ENCODE measurements at places on chromosomes 3 and 15.
A peak's percentile ranks its signal among the peaks of the same experiment; 100 is the strongest.

- DNase-seq: no peak
Observed at GRCh38 chr3:161412123-161412522, 40.8 kb upstream of the SPTSSB start.

- DNase-seq: peak; percentile 79
Observed at GRCh38 chr15:85667491-85668424, 127.0 kb downstream of the KLHL25 start.

DNA sequence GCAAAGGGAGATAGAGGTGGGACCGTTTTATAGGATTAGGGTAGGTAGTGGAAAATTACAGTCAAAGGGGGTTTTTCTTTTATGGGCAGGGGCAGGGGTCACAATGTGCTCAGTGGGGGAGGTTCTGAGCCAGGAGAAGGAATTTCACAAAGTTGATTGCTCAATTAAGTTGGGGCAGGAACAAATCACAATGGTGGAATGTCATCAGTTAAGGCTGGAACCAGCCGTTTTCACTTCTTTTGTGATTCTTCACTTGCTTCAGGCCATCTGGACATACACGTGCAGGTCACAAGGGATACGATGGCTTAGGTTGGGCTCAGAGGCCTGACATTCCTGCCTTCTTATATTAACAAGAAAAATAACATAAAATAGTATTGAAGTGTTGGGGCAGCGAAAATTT is 453.8 kb downstream of the VGLL3 start:
- DNase-seq: no peak

DNA sequence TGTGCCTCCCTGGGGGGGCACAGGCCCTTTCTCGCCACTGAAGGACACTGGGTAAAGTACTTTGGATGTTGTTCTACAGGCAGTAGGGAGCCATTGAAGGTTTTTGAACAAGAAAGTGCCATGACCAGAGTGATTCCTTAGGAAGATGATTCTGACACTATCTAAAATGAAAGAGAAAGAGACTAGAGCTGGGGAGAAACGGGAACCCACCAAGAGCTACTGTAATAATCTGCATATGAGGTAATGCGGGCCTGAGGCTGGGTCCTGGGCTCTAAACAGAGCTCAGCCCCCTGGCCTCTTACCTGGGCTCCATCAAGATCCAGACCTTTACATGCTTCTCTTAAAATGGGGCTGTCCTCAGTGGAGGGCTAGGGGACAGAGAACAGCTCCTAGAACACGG is 24.9 kb downstream of the GRK7 start:
- DNase-seq: no peak

GRCh38 chr3:178754852-178755510 is 218.7 kb downstream of the KCNMB2 start:
- no peak for DNase-seq

- DNase-seq: no peak
Observed at GRCh38 chr15:76941636-76942035, 10.1 kb downstream of the RCN2 start.

- no peak for DNase-seq
Observed at GRCh38 chr3:69474186-69474585, 88.3 kb upstream of the FRMD4B start.

Data from CD4-positive, alpha-beta memory T cell (primary cell).